ENCODE measurements at places on chromosomes 3 and 15.

- no peak for DNase-seq
These were observed 47.6 kb downstream of the TRIM71 start for GRCh38 chr3:32865383-32865782.

DNA sequence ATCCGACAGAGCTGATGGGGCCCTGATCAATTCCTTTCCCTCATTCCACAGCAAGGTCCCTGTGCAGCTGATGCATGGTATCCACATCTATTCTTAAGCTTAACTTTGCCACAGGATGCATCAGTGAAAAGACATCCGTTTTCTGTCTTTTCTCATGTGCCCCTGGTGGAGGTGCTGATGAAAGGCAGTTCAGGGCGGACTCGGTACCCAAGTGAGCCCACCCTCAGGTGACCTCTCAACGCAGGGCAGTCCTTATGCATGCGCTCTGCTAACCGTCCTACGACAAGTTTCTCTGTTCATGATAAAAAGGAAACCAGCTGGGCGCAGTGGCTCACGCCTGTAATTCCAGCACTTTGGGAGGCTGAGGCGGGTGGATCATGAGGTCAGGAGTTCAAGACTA is 251.4 kb downstream of the ADAMTS17 start:
- no peak for DNase-seq

GRCh38 chr3:190532731-190533203 is 18.9 kb downstream of the IL1RAP start:
- DNase-seq, result no peak

DNA sequence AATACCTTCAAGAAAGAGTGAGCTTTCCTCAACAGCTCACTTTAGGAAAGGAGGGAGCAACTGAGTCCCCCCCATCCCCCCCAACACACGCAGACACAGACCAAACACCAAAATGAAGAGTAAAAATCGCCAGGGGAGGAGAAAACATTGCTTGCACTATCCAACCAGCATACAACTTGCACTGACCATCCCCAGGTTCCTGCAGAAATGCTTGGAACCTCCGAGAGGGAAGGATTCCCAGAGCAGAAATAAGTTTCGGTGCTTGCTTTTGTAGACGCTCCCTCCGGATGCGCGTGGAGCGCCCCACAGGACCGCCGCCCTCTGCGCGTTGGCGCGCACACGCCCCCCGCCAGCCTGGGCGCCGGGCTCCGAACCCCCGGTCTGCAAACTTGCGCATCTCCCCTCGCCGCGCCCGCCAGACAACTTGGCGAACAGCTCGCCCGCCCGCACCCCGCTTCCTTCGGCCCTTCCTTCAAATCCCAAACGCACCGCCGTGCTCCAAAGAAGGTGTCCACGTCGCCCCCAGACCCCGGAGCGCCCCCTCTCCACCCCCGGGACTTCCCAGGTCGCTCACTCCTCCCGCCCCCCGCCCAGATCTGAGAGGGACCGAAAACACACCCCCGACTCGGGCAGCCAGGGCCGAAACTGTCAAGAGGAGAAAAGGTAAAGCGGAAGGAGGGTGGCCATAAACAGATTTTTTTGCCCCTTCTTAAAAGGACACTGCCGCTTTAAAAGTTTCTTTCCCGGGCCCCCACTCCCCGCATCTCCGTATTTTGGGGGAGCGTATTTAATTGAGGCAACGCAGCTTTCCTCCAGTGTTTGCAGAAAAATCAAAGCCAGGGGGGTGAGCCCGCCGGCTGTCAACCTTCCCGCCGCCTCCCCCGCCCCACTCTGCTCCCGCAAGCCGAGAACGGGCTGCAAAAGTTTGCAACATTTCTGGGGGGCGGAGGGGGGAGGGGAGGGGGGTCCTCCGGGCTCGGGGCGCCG is 859 bp downstream of the RORA start:
- DNase-seq, result no peak

GRCh38 chr3:186589121-186589520 is 18.6 kb downstream of the DNAJB11 start:
- no peak for DNase-seq

GRCh38 chr3:16148783-16149182 is 25.7 kb upstream of the GALNT15 start:
- DNase-seq, result no peak

DNA sequence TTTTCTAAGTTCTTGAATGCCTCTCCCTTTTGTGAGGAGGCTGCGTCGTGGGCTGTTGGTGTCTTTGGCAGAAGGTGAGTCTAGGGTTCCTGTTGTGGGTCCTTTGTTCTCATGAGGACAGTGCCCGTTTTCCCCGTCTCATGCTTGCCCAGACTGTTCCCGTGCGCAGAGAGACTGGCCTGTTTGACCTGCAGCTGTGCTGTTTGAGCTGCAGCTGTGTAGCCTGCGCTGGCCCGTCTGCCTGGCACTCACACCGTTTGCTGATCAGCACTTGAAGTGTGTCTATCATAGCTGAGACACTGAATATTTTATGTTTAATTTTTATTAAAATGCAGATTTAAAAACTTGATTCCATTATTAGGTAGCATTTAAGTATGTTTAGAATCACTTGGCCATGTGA is 9.9 kb downstream of the GOLGA6L2 start:
- no peak for DNase-seq

DNA sequence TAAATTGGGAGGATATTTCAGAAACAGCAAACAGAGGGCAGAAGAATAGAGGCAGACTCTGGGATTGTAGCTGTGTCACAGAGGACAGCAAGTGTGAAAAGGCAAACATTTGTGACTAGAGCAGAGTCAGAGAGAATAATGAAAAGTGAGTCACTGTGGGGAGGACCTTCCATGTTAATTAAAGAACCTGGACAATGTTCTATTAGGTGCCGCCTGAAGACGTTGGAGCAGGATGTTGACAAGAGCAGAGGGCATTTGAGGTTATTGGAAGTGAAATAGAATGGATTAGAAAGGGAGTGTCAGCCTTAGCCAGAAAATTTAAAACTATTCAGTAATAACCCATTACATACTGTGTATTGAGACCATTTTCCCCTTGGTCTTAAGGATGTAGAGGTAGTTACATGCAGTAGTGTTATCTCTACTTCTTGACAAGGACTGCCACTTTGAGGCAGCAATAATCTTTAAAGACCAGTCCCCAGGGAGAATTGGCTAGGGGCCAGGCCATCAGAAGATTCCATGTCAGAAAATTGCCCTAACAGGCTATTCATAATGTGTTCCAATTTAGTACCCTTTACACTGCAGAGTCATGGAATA is 5.8 kb downstream of the ACKR2 start:
- no peak for DNase-seq

GRCh38 chr3:195809291-195809785 is 2.4 kb downstream of the MUC4 start:
- no peak for DNase-seq

GRCh38 chr3:79367803-79368202 is 400.0 kb downstream of the ROBO1 start:
- DNase-seq, result no peak

DNA sequence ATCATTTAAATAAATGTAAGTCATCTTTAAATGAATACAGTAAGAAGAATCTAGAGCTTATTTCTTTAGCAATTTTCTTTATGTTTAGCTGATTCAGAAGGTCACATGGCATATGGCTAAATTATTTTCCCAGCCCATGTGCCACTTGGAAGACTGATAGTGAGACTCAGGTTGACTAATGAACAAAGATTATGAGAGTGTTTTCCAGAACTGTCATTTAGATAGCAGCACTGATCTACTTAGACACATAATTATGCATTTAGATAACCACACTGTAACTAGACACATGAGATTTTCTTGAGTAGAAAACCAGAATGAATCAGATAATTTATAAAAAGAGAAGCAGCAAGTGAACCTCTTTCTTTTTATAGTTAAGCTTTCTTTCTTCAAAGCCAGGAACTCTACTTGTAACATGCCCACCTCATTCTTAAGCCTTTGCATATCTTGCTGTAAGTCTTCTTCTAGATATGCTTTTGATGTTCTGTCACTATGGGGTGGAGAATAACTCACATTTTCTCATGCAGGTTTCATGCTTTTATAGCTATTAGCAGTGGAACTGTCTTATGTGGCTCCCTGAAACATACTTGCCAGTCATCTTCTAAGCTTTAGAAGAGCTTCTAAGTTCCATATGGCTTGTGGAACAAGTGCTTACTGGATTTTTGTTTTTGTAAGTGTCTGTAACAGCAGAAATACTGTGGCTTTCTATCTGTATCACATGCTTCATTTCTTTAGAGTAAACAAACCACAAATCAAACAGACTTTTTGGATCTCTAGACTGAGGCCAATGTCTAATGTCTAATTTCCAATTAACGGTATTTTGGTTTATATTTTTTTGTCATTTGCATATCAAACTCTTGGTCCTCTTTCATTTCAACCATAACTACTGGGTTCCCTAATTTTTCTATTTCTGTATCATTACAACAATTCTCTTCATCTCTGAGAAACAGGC is 101.4 kb downstream of the LMLN start:
- DNase-seq, result no peak

GRCh38 chr15:39468331-39468730 is 112.5 kb upstream of the THBS1 start:
- no peak for DNase-seq

DNA sequence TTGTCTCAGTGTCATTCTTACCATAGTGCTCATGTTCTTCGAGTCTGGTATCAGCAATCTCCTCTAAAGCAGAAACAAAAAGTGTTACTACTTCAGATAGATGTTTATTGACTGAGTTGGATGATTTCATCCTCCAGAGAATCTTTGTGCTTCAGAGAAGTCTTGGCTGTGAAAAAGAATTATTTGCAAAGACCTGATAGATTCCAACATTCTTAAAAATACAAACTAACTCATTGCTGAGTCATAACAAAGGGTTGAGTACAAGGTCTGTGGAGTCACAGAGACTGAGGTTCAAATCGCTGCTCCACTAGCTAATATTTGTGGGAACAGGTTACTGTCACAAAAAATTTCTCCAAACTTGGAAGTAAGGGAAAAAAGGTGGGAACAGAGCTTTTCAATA is 9.0 kb upstream of the STRIT1 start:
- no peak for DNase-seq

DNA sequence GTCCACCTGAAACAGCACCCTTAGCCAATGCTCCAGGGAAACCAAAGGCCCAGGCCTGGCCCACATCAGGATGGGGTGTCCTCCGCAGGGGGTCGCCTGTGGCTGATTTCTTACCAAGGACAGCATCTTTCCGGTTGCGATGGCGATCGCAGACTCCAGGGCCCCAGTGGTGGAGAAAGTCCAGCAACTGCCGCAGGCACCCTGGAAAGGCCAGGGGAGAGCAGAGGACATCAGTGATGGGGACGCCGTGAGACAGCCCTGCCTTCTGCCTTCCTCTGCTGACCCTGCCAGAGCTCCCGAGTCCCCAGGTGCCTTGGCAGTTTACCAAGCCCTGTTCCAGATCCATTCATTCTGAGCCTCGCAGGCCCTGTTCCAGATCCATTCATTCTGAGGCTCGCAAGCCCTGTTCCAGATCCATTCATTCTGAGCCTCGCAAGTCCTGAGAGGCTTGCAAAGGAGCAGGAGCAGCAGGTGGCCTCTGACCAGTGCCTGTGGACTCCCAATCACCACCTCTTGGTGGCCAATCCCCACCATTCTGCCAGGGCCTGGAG is 12.5 kb downstream of the CTSH start:
- no peak for DNase-seq

DNA sequence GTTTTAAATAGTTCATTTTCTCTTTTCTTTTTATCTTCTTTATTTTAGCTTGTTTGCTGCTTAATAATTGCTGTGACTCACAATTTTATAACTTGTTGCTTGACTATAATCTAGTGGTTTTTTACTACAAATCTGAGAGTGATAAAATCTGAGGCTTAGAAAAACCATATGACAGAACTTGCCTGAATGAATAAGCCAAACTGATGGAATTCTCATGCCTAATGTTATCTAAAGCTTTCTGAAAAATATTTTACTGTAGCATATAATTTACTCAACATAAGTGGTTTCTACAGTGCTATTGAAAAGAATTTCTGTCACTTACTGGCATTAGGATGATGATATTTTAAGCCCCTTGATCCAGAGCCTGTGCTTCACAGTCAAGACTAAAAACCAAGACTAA is 175.1 kb downstream of the VGLL3 start:
- DNase-seq, result no peak

Data from C1 segment of cervical spinal cord (tissue), 14 donors.